ENCODE measurements at places on chromosomes 4 and X.

DNA sequence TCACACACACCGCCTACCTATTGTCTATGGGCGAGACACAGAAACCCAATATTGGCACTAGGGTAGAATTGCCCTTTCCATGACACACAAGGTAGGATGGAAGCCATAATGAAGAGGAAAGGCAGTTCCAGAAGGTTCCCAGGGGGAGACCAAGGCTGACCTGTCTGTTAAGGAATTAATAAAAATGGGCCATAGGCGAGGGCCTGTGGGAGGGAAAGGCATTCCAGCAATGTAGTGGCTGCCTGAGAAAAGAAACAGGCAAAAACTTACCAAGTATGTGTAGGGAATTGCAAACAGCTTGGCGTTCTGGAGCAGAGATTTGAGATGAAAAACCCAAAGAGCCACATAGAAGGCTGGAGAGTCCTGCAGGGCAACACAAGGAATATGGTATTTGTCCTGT, 19.1 kb downstream of the MAGED2 start:
- DNase-seq = no peak

GRCh38 chrX:40104630-40104984, 6.8 kb upstream of the BCOR start:
- DNase-seq = peak; percentile 51

DNA sequence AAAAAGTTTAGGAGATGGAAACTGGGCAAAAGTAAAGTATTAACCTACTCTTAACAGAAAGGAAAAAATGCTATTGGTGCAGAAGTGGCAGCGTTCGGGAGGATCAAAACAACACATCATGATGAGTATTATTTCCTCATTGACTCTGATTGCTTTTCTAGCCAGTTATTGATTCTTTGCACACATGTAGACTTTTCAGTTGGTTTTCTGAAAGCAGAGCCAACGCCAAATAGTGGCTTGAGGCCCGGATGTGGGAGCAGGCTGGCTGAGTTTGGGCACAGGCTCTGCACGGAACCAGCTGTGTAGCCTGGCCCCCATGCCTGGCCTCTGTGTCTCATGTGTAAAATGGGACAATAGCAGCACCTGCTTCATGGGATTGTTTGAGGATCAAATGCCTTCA, 21.8 kb downstream of the STOX2 start:
- DNase-seq = no peak

DNA sequence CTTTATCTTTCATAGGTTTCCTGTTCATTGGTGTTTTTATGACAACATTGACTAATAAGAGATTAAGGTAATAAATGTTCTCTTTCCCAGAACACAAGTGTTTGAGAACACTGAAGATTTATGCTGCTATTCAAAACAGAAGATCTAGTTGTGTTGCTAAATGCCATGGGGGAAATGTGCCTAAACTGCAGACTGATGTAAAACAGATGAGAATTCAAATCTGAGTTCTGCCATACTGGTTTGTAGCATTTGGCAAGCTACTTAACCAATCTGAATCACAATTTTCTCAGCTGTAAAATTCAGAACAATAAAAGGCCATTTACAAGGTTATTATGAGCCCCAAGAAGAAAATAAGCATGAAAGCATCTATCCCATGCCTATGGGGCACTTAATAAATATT, 2.3 kb downstream of the SLC10A6 start:
- DNase-seq = no peak

GRCh38 chrX:9072281-9072680, 38.4 kb upstream of the FAM9B start:
- DNase-seq = no peak

DNA sequence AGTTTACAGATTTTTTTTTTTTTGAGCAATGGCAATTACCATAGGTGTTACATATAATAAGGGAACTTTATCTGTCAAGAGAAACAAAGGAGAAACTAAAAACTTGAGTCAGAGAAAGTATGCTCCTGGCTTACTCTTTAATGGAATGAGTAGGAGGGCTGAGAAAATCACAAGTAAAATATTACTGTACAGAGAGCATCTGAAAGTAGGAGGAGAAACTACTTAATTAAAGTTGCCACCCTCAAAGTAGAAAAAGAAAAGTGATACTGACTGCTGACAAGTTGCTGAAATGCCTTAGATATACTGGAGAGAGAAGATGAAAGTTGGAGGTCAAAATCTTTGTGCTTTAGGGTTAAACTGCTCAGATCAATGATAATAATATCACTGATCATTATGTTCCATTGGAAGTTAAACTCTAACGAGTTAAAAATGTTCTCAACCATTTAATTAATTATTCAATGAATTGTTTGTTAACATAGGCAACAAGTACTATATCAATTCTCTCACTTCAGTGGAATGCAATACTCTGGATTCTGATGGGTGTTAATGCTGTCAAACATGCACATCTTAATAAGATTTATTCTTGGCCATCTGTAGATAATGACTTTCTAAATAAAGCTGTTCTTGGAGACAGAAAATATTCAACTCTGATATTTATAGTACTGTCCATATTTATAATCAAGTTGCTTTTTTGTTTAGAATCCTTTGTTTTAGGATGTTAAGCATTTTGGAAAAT, 61.2 kb upstream of the CAMK2D start:
- DNase-seq = peak; percentile 73

- no peak for DNase-seq
Measured at GRCh38 chr4:176971576-176972115, 178.9 kb upstream of the VEGFC start.

DNA sequence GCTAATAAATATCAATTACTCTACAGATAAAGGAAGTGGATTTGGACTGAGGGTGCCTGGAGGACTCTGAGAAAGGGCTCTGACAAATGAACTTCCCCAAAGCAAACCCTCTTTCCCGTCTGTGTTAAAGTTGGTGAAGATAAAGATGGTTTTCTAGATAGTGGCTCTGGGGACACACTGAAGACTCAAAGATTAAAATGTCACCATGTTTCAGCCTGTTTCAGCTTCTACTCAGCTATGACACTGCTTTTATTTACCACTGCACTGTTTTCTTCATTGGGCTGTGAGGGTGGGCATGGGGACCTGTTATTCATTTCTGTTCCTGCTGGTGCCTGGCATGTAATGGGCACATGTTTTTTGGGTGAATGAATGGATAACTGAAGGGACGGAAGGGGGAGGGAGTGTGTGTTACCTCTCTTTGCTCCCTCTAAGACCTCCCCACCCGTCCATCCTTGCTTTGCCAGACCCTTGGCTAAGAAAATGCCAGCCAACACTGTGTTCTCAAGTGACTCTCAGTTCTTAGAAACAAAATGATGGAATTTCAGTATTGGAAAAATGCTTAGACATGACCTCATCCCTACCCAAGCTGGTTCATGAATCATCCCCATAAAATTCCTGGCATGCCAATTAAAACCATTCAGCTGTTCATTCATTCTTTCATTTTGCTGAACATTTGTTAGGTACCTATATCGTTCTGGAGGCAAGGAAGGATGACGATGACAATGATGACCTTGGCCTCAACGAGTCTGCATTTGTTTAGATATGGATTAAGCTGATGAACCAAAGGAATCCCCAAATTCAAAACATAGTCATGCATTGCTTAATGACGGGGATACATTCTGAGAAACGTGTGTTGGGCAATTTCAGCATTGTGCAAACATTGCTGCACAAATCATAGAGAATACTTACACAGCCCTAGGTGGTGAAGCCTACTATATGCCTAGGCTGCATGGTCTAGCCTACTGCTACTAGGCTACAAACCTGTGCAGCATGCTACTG, 13.4 kb upstream of the STK32B start:
- no peak for DNase-seq

DNA sequence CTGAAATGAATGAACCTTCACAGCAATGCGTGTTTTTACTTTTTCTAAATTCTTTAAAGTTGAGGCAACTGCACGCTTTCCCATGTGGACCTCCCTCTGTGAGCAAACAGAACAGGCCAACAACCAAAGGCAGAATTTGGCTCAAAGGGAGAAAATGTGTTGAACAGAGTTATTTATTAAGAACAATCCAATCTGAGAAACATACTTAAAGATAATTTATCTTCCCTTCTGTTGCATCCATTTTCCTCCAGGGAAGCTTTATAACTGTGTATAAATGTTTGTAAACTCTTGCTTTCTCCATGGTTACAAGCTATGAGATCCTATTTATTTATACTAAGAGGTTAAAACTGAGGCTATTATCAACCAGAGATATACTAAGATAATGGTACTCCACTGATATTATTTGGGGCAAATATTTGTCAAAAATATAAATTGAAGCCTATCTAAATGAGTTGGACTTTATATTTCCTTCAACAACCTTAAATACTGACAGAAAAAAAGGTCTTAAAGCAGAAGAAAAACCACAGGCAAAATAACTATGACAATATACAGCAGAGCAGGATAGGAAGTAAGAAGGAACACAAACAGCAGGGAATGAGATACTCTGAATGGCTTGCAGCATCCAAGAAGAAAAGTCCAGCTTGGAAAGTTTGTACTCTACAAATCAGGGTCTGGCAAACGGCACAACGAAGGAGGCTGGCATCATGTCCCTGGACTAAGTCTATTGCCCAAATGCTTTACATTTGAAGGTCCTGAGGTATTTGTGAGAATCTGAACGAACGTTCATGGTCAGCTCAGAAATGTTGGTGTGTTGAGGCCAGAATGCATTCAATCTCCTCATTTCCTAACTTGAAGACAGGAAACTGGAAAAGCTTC, 663.2 kb upstream of the INTU start:
- no peak for DNase-seq

- DNase-seq = no peak
Measured at GRCh38 chrX:625137-625691, 5.4 kb upstream of the SHOX start.
